ENCODE measurements at places on chromosomes 13 and 19. TPM values are rescaled to one million over a fixed set of nuclear protein-coding genes. Genes with fewer than 3 reads are reported as not detected.

GRCh38 chr19:8238251-8238650, 29.1 kb downstream of the CERS4 start:
- no peak for DNase-seq

DNA sequence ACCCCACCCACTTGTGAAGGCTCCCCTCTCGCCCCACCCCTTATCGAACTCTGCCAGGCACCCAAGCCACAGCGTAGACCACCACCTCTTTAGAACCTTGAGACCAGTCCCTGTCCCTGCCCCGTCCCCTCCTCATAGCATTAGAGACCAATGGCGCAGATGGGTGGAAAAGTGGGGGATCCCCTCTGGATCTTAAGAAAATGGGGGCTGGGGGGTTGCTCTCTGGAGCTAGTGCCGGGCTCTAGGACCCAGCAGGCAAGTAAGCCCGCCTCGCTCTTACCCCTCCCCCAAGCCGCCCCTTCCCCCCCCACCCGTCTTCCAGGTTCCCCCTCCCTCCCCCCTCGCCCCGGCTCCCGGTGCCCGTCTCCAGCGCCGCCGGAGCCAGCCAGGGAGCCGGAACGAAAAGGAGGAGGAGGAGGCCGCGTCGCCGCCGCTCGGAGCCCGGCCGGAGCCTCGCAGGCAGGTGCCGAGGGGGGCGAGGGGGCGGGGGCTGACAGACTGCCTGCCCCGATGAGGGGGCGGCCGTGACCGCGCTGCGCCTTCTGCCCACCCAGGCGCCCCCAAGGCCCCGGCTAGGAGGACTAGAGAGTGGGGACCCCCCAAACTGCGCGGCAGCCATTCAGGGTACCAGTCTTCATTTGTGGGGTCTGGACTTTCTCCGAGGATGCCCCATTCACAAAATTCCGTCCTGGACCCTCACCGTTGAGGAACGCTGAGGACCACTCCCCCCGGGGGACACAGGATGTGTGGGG, at the start of gene SPRED3:
Gene SPRED3, plus strand, starts transcription at position 349 of the 752 bp plus-strand sequence. CDS start 1,606 bp downstream, outside the sequence.
- DNase-seq, result no peak

DNA sequence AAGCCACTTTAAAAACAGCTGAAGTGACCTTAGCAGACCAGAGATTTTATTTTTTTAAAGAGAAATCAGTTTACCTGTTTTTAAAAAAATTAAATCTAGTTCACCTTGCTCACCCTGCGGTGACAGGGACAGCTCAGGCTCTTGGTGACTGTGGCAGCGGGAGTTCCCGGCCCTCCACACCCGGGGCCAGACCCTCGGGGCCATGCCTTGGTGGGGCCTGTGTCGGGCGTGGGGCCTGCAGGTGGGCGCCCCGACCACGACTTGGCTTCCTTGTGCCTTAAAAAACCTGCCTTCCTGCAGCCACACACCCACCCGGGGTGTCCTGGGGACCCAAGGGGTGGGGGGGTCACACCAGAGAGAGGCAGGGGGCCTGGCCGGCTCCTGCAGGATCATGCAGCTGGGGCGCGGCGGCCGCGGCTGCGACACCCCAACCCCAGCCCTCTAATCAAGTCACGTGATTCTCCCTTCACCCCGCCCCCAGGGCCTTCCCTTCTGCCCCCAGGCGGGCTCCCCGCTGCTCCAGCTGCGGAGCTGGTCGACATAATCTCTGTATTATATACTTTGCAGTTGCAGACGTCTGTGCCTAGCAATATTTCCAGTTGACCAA, 10.8 kb downstream of the PLPPR3 start:
- no peak for DNase-seq

GRCh38 chr13:53382008-53382407, 353.4 kb downstream of the OLFM4 start:
- no peak for DNase-seq

GRCh38 chr13:97658556-97658955, 224.6 kb downstream of the RAP2A start:
- DNase-seq, result no peak

GRCh38 chr13:70183041-70183440, 74.8 kb upstream of the KLHL1 start:
- DNase-seq, result no peak

DNA sequence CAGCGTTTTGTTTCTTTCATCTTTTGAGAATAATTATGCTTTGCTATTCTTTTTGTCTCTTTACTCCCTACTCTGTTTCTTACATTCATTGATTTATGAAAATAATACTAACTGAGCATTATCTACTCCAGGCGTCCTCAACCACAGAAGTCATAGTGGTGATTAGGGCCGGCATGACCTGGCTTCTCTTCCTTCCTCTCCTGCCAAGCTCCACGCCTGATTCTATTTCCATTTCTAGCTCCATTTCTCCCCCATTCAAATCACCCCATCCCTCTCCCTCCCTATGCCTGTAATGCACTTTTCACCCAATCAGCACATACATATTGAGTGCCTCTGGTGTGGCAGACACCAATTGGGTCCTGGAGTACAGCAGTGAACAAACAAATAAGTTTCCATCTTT, 183.2 kb upstream of the GPR12 start:
- no peak for DNase-seq

DNA sequence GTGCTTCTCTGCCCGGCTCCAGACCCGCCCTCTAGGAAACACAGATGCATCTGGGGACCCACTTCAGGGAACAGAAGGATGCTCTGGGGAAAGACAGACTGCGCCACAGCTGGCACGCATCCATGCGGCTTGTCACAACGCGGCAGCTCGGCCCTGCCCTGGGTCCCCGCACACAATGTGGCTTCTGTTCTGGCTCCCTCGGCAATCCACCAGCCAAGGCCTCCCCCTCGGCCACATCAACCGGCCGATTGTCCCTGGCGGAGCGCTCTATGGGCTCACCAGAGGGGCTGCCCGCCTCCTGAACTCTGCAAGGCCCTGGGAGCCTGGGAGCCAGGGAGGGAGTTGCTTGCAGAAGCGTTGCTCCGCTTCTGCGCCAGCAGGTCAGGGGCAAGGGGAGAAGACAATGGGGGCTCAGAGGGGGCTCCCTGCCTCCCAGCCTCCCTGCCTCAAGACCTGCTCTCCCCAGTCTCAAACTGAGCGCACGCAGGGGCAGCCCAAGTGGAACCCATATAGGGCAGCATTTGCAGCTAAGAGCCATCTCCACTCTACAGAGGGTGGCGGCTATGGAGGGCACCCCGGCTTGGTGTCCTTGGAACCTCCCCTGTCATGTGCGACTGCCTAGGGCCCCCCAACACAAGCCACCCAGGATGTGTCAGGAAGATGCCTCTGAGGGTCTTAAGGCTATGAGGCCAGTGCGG, 37.9 kb downstream of the MLLT1 start:
- peak; percentile 62 for DNase-seq

GRCh38 chr19:28876609-28877123, 336.3 kb downstream of the UQCRFS1 start:
- no peak for DNase-seq

GRCh38 chr19:3440082-3440481, 40.2 kb downstream of the SMIM24 start:
- peak; percentile 75 for DNase-seq

GRCh38 chr19:56114051-56114777, 6.9 kb downstream of the ZNF787 start:
- no peak for DNase-seq

GRCh38 chr19:38929929-38930775, at the start of gene SARS2:
Gene SARS2, minus strand, starts transcription at chr19:38930763. Its CDS starts 27 bp downstream, at chr19:38930736.
- peak; percentile 95 for DNase-seq

GRCh38 chr19:47257411-47258169, 1.3 kb downstream of the CCDC9 start:
- DNase-seq, result no peak

DNA sequence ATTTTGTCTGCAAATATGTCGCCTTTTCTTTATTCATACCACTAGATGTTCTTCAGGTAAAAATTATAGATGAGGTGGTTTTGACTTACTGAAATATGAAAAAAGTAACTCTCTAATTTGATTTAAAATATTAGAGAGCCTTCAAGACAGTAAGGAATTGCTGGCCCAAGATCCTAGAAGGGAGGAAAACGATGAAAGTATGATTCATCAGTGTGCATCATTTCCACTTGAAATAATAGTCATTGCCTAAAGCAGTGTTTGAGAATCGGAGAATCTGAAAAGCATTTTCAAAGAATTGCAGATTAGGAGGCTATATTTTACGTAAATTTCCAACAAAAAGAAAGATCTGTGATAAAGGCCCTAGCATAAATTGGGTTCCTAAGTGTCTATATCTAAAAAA, 1707.9 kb upstream of the PRR20A start:
- DNase-seq, result no peak

DNA sequence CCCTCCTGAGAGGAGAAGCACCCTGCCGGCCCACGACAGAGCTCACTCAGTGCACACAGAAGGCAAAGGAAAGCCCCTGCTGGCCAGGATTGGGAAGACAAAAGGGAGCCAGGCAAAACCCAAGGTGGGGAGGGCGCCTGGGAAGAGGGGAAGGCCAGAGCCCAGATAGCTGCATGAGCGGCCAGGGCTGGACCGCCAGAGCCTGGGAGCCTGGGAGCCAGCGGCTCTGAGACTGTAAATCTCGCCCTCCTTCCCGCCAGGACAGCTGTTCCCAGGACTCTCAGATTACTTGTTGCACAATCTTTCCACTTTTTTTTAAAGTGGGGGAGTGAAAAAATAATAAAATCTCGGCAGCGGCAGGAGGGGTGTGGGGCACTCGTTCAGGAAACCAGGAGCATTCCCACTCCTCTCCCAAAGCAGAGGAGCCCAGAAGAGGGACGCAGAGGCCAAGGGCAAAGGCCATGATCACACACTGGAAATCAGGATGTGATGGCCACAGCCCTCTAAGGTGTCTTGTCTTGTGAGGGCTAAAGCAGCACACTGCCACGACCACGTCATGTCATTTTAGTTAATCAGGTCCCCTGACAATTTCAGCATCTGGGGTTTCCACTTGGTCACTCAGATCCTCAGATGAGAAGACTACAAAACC, 19.6 kb upstream of the EPHX3 start:
- peak; percentile 91 for DNase-seq

DNA sequence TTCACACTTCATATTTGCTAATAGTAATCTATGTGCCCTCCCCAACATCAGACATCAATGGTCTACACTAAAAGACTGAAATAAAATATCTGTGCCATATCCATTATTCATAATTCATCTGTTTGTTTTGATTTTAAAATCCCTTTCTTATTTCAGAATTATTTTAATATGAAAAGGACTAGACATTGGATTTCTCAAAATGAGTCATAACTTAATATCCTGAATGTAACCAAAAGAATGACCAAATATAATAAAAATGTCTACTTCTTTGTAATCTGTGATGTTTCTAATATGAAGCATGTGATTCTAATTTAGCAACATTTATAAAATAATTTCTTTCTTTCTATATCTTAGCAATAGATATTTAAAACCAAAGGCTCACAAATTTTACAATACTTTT, 64.9 kb downstream of the MZT1 start:
- DNase-seq, result no peak

The SPRED3 gene
- total RNA-seq, result 0.40 TPM

The GRIK5 gene
- 4.0 TPM for total RNA-seq

The KLHL1 gene
- not detected for total RNA-seq

The ZNF132 gene
- 4.6 TPM for total RNA-seq

The WDR87 gene
- total RNA-seq, result not detected

The DACT3 gene
- 15.2 TPM for total RNA-seq

The KIR3DL2 gene
- total RNA-seq, result not detected

The MEDAG gene
- total RNA-seq, result 5.4 TPM

Measured in Right ventricle myocardium superior (tissue), 1 donor.